ENCODE measurements at places on chromosomes 2 and 18.

GRCh38 chr2:188573453-188573852, 281.8 kb downstream of the GULP1 start:
- DNase-seq: peak; percentile 31

DNA sequence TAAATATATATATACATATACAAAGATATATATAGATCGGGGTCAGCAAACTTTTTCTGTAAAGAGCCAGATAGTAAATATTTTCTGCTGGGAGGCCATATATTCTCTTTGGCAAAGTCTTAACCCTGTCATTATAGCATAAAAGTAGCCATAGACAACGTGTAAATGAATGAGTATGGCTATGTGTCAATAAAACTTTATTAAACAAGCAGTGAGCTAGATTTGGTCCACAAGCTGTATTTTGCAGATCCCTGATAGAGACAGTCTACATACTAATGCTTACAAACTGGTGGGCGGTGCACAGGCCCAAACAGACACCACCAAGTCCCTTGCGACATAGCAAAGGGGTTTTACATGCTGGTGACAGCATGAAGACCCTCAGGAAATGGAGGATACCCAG, 30.3 kb downstream of the SLC14A2 start:
- no peak for DNase-seq

DNA sequence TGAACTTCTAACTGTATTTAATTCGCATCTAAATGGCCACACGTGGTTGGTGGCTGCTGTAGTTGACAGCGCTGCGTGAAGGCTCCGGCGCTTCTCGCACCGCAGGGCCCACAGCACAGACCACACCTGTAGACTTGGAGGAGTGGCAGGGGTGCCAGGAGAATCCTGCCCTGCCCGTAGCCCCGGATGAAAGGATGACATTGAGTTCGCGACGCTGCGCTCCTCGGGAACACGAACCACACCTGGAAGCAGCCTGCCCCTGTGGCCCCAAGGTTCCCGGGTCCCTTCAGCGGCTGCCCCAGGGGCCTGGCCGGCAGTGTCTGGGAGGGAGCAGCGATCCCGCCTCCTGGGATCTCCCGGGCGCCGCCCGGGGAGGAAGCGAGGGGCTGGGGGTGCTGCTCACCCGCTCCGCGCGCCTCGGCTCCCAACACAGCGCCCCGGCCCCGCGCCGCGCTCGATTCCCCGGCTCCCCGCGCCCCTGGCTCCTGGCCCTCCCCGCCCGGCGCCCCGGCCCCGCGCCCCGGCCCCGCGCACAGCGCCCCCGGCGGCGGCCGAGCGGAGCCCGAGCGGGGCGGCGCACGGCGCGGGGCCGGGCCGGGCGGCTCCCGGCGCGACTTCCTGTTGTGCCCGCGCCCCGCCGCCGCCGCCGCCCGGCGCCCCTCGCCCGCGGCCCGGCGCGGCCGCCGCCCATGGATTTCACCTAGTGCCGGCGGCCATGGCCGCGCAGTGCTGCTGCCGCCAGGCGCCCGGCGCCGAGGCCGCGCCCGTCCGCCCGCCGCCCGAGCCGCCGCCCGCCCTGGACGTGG, at the start of gene RNPEPL1:
RNPEPL1 (plus strand) TSS at position 613 of the 806 bp plus-strand sequence; CDS start at position 716, 103 bp downstream.
- DNase-seq: no peak

GRCh38 chr2:195413944-195414343, 243.1 kb upstream of the SLC39A10 start:
- DNase-seq: no peak

DNA sequence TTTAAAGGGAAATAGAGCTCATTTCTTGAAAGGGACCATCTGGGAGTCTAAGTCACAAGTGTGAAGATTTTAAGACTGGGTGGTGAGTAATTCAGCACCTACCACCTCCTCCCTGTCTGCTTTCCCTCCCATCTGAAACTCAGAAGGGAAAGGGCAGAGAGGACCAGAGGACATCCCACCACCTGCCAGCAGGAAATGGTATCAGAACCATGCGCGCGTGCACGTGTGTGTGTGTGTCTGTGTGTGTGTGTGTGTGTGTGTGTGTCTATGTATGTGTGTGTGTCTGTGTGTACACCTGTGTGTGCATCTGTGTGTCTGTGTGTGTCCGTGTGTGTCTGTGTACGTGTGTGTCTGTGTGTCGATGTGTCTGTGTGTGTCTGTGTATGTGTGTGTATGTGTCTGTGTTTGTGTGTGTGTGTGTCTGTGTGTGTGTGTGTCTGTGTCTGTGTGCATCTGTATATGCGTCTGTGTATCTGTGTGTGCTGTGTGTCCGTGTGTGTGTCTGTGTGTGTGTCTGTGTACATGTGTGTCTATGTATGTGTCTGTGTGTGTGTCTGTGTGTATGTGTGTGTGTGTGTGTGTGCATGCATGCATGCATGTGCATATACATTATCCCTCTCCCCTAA, 76.8 kb downstream of the ZFP36L2 start:
- no peak for DNase-seq
